ENCODE measurements at places on chromosomes 1 and 21. TPM values are rescaled to one million over a fixed set of nuclear protein-coding genes. Genes with fewer than 3 reads are reported as not detected.

GRCh38 chr21:33025489-33026442, at the start of gene OLIG2:
Gene OLIG2, plus strand, starts transcription at chr21:33025935. Its CDS starts 928 bp downstream, at chr21:33026863.
- peaks cover 44% of the 10 kb centered on the region for H3K4me1 ChIP-seq
- no peaks in the 10 kb centered on the region for H3K36me3 ChIP-seq
- peaks cover 58% of the 10 kb centered on the region for H3K27me3 ChIP-seq
- H3K27ac ChIP-seq: no peak within 1 kb of the TSS
- DNase-seq: no peak

Gene CD48
- total RNA-seq: 0.59 TPM

DNA sequence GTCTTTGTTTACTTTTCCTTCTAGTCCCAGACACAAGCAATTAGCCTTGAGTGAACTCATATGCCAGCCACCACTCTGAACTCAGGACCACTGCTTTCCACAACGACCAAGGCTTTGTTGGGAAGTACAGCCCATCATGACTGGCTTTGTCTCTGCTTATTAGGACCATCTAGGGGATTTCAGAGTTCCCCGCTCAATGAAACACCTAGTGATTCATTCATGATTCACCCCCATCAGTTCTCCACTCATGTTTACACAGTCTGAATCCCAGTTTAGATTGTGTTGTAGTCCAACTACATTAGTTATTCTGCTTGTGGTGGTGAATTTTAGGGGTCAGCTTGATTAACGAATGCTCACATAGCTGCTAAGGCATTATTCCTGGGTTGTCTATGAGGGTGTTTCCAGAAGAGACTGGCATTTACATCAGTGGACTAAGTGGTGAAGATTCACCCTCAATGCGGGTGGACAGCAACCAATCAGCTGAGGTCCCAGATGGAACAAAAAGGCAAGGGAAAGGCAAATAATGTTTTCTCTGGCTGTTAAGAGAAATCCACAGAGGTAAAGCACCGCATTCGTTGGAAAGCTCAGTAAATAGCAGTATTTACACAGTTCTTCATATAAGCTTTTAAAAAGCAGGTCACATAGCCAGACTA, 122.7 kb downstream of the RGS21 start:
- no peaks in the 10 kb centered on the region for H3K4me1 ChIP-seq
- no peaks in the 10 kb centered on the region for H3K36me3 ChIP-seq
- H3K27ac ChIP-seq: no peak overlapping the region
- no peak for DNase-seq
- no peak overlapping the region for H3K4me3 ChIP-seq
- no peaks in the 10 kb centered on the region for H3K27me3 ChIP-seq

- no peak for DNase-seq
- no peaks in the 10 kb centered on the region for H3K36me3 ChIP-seq
- H3K27ac ChIP-seq: no peak overlapping the region
- H3K27me3 ChIP-seq: peaks cover 6% of the 10 kb centered on the region
These were observed 13.9 kb upstream of the MYCL start for GRCh38 chr1:39915499-39916129.

Gene TCHHL1
- total RNA-seq: not detected

- peaks cover 46% of the 10 kb centered on the region for H3K27me3 ChIP-seq
- H3K36me3 ChIP-seq: no peaks in the 10 kb centered on the region
- no peaks in the 10 kb centered on the region for H3K4me1 ChIP-seq
- no peak overlapping the region for H3K27ac ChIP-seq
These were observed 15.9 kb upstream of the PADI1 start for GRCh38 chr1:17188889-17189631.

DNA sequence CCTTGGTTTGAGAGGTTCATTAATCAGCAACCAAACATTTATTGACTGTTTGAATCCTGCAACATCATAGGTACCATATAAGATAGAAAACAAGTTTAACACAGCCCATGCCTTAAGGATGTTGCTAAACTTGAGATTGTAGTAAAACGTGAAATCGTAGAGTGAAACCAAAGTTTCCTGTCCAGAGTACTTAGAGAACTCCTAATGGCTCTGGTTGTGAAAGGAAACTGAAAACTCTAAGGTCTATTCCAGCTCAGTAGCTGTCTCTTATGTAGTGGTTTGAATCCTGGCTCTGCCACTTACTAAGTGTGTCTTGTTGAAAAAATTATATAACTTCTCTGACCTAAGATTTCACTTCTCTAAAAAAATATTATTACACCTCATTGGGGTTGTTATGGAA, 310.9 kb downstream of the NTNG1 start:
- H3K4me1 ChIP-seq: no peaks in the 10 kb centered on the region
- no peak for DNase-seq
- H3K27ac ChIP-seq: no peak overlapping the region
- H3K36me3 ChIP-seq: no peaks in the 10 kb centered on the region
- H3K27me3 ChIP-seq: no peaks in the 10 kb centered on the region

Gene CDK18
- 181 TPM for total RNA-seq

Gene SPOCD1
- not detected for total RNA-seq

Gene RGS18
- 1.1 TPM for total RNA-seq

Gene OPRD1
- total RNA-seq: 0.04 TPM

Gene MROH9
- not detected for total RNA-seq

GRCh38 chr1:229984992-229985612, 81.9 kb upstream of the GALNT2 start:
- H3K27me3 ChIP-seq: no peaks in the 10 kb centered on the region
- no peaks in the 10 kb centered on the region for H3K36me3 ChIP-seq
- no peaks in the 10 kb centered on the region for H3K4me1 ChIP-seq
- no peak overlapping the region for H3K4me3 ChIP-seq
- no peak for DNase-seq

Gene LCK
- total RNA-seq: 1.7 TPM

DNA sequence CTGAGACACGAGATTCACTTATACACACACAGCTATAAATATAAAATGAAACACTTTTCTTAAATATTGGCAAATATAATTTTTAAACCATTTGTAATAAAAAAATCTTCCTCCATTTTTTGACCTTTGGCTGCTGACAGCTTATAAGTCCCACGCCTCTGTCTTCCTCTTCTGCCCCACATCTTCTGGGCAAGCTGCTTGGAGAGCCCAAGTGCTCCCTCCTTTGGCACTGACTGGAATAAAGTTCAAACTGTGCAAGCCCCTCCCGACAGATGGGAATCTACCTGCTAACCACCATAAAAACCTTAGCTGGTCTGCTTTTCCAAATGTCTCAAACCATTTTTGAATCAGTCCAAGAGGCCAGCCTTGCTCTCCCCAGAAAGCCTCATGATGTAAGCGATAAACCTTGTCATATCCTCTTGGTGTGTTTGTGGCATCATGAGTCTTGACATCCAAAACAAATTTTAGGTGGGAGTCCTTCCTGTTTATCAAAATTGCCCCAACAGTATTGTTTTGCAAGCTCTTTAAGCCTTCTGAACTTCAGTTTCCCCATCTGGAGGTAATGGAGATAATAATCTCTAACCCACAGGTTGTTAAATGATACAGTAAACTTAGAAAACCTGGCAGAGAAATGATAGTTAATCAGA, 99.8 kb downstream of the SNX7 start:
- no peaks in the 10 kb centered on the region for H3K4me1 ChIP-seq
- H3K4me3 ChIP-seq: no peak overlapping the region
- no peak overlapping the region for H3K27ac ChIP-seq
- no peaks in the 10 kb centered on the region for H3K27me3 ChIP-seq

Gene RGS5
- 120 TPM for total RNA-seq
